ENCODE measurements at places on chromosomes 2 and 18. TPM values are rescaled to one million over a fixed set of nuclear protein-coding genes. Genes with fewer than 3 reads are reported as not detected.

GRCh38 chr2:112198780-112199179 lies 56.1 kb downstream of the ZC3H8 start:
- no peaks in the 10 kb centered on the region for H3K27me3 ChIP-seq
- DNase-seq = no peak
- no peak overlapping the region for H3K4me3 ChIP-seq

DNA sequence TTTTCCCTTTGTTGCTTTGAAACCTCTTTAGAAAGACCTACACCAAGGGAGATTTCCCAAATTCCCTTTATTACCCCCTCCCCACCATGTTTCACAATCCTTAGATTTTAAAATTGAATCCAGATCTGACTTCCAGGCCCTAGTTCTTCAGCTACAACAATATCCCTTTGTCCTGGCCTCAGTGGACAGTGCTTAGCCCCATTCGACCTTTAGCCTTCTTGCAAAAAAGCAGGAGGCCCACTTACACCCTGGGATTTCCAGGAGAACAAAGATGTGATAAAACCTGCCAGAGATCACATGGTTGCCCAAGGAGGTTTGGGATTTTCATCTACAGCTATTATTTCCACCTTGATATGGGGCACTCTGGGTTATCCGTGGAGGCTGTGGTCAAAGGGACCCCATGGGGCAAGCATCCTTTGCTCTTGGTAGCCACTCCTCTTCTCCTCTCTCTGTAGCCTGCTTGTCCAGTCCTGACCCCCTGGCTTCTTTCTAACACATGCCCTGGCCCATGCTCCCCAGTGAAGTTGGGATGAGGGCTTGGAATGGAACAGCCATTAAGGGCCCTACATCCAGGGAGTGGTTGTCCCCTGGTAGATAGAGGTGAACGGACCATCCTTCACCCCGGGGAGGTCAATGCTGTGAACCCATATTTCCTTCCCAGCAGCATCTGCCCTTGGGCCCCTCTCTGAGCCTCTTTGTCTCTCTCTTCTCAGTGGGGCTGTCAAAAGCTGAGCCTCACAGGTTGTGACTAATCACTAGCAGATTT lies 267.4 kb downstream of the DYSF start:
- no peak overlapping the region for H3K27ac ChIP-seq
- H3K36me3 ChIP-seq = no peaks in the 10 kb centered on the region
- no peaks in the 10 kb centered on the region for H3K4me1 ChIP-seq
- DNase-seq = no peak
- peaks cover 4% of the 10 kb centered on the region for H3K27me3 ChIP-seq

- H3K27ac ChIP-seq = no peak overlapping the region
- peaks cover 27% of the 10 kb centered on the region for H3K36me3 ChIP-seq
- H3K4me1 ChIP-seq = peaks cover 10% of the 10 kb centered on the region
- no peak overlapping the region for H3K4me3 ChIP-seq
- H3K27me3 ChIP-seq = no peaks in the 10 kb centered on the region
These were observed 11.4 kb downstream of the FLACC1 start for GRCh38 chr2:201345625-201346213.

Gene EVA1A
- total RNA-seq = not detected

Gene PHLPP1
- 8.9 TPM for total RNA-seq

- peaks cover 5% of the 10 kb centered on the region for H3K27me3 ChIP-seq
- H3K27ac ChIP-seq = no peak overlapping the region
- peaks cover 39% of the 10 kb centered on the region for H3K4me1 ChIP-seq
- H3K36me3 ChIP-seq = no peaks in the 10 kb centered on the region
- DNase-seq = no peak
These were observed 1.1 kb upstream of the DYM start for GRCh38 chr18:49461602-49461977.

DNA sequence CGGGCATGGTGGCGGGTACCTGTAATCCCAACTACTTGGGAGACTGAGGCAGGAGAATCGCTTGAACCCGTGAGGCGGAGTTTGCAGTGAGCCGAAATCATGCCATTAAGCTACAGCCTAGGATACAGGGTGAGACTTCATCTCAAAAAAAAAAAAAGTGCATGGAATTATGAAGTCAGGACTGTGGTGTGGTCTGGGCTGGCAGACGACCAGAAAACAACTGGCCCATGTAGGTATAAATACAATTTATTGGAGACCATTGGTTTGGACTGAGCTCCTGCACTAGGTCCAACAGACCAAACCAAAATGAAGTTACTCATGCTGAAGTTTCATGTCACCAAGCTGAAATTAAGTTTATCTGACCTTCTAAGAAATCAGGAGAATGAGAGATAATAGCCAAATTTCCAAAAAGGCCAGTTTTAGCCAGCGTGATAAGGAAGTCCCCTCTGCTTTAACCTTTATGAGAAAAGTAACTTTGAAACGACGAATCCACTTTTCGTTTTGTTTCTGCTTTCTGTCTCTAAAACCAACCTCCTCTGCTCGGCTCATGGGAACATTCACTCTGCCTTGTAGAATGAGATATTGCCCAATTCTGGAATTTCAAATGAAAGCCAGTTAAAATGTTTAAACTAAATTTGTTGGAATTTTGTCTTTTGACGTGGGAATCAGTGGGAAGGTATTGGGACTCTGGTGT lies 17.7 kb upstream of the RAB10 start:
- peaks cover 17% of the 10 kb centered on the region for H3K4me1 ChIP-seq
- no peak overlapping the region for H3K4me3 ChIP-seq
- H3K27ac ChIP-seq = no peak overlapping the region
- no peak for DNase-seq

Gene CD226
- total RNA-seq = 102 TPM

DNA sequence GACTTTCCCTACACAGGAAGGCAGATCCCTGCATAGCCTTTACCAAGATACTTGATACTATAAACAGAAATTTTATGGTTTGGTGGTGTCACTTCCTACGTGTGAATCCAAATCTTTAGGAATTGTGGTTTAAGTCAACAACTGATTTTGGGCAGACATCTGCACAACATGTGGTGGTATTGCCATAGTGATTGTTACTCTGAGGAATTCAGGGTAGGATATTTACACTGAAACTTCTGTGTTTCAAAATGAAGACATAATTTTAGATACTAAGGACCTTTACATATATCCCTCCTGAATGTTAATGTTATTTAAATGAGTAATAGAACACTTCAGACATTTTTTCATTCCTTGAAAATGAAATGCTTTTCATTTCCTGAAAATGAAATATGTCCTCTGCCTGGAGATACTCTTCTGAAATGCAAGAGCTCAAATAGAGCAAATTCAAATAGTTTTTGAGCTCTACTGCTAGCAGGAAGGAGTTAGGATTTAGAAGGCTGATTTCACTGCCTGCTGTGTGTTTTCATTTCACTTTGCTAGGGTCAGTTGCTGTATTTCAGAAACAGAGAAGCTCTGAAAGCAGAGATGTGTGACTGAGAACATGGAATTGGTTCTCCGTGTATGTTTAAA lies 77.2 kb downstream of the MDH1 start:
- no peaks in the 10 kb centered on the region for H3K36me3 ChIP-seq
- H3K27me3 ChIP-seq = peaks cover 37% of the 10 kb centered on the region
- H3K27ac ChIP-seq = no peak overlapping the region
- DNase-seq = no peak

GRCh38 chr2:181264001-181264400 lies 193.2 kb upstream of the ITGA4 start:
- H3K27me3 ChIP-seq = no peaks in the 10 kb centered on the region
- no peak for DNase-seq
- H3K4me3 ChIP-seq = no peak overlapping the region
- H3K36me3 ChIP-seq = peaks cover 27% of the 10 kb centered on the region
- no peak overlapping the region for H3K27ac ChIP-seq

- no peak overlapping the region for H3K4me3 ChIP-seq
- H3K36me3 ChIP-seq = no peaks in the 10 kb centered on the region
- H3K27me3 ChIP-seq = no peaks in the 10 kb centered on the region
- H3K4me1 ChIP-seq = no peaks in the 10 kb centered on the region
- DNase-seq = no peak
These were observed 958.7 kb downstream of the BCL11A start for GRCh38 chr2:59594671-59595222.

GRCh38 chr2:218009765-218010139 lies 7.0 kb upstream of the TNS1 start:
- peaks cover 39% of the 10 kb centered on the region for H3K27me3 ChIP-seq
- H3K4me3 ChIP-seq = no peak overlapping the region
- DNase-seq = no peak
- H3K4me1 ChIP-seq = peaks cover 6% of the 10 kb centered on the region
- H3K27ac ChIP-seq = no peak overlapping the region

GRCh38 chr2:30148850-30149249 lies 2.0 kb downstream of the YPEL5 start:
- no peak overlapping the region for H3K27ac ChIP-seq
- H3K36me3 ChIP-seq = peaks cover 25% of the 10 kb centered on the region
- peak overlapping the region; percentile 72 for H3K4me3 ChIP-seq
- H3K4me1 ChIP-seq = peaks cover 40% of the 10 kb centered on the region

DNA sequence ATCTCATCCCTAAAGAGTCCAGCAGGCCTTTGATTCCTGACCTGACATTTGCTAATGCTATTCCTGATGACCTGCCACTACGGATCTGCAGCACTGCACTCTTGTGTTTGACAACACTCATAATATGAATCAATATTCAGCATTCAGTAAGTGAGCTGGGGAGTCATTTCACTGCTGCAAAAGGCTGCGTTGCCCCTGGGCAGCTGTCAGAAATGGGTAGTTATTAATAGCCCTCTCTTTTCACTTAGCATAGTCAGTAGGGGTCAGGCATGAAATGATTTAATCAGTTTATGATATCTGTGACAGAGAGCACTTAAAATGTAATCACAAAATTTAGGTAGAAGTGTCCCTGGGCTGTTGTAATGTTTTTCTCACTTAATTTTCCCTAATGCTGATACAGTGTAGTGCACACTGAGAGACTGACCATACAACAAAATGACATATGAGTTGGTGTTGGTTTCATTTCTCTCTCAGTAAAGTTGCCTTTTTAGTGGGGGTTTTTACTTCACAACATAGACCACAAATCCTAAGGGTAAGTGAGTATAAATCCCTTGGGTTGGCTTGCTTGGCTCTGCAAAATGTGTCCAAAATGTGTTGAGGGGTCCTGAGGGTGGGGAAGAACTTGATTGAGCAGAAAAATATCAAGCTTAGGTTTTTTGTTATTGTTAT lies 184.8 kb downstream of the CAMKMT start:
- DNase-seq = no peak
- H3K36me3 ChIP-seq = no peaks in the 10 kb centered on the region
- no peaks in the 10 kb centered on the region for H3K27me3 ChIP-seq
- H3K4me3 ChIP-seq = no peak overlapping the region
- no peak overlapping the region for H3K27ac ChIP-seq

GRCh38 chr2:188235364-188235763 lies 56.3 kb upstream of the GULP1 start:
- no peak for DNase-seq
- no peak overlapping the region for H3K27ac ChIP-seq
- no peaks in the 10 kb centered on the region for H3K36me3 ChIP-seq
- H3K4me3 ChIP-seq = no peak overlapping the region

GRCh38 chr2:102080451-102081242 lies 61.9 kb upstream of the IL1R1 start:
- H3K27me3 ChIP-seq = no peaks in the 10 kb centered on the region
- H3K27ac ChIP-seq = no peak overlapping the region
- no peaks in the 10 kb centered on the region for H3K36me3 ChIP-seq
- peaks cover 38% of the 10 kb centered on the region for H3K4me1 ChIP-seq

DNA sequence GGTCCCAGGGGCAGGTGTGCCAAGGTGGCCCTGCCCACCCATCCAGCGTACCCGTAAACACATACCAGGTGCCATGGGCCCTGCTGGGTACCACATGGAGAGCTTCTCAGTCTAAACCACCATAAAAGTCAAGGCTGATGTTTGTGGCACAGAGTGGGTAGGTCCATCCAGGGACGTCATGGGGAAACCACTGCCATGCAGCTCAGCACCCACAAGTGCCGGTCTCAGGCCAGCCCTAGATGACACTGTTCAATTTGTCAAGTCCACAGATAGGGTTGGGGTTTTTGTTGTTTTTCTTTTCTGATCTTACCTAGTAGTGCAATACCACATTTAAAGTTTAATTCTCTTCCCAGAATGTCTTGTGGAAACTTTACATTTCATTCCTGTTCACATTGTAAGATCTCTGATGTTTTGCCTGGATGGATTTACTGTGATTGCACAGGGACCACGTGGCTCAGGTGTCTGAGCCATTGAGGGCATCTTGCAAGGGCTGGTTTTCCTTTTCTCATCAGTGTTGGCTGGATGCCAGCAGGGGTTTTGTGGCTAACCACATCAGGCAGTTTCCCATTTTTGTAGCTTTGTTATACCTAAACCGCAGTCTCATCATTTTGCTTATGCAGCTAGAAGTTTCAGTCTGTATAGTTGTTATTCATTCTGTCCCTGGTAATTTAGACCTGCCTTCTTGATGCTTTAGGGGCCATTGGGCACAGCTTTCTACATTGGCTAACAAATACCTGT lies 64.7 kb downstream of the STK25 start:
- peak; percentile 93 for DNase-seq
- peak overlapping the region; percentile 5 for H3K4me3 ChIP-seq
- H3K4me1 ChIP-seq = peaks cover 34% of the 10 kb centered on the region
- H3K27me3 ChIP-seq = peaks cover 32% of the 10 kb centered on the region

Gene MOB1A
- total RNA-seq = 188 TPM

DNA sequence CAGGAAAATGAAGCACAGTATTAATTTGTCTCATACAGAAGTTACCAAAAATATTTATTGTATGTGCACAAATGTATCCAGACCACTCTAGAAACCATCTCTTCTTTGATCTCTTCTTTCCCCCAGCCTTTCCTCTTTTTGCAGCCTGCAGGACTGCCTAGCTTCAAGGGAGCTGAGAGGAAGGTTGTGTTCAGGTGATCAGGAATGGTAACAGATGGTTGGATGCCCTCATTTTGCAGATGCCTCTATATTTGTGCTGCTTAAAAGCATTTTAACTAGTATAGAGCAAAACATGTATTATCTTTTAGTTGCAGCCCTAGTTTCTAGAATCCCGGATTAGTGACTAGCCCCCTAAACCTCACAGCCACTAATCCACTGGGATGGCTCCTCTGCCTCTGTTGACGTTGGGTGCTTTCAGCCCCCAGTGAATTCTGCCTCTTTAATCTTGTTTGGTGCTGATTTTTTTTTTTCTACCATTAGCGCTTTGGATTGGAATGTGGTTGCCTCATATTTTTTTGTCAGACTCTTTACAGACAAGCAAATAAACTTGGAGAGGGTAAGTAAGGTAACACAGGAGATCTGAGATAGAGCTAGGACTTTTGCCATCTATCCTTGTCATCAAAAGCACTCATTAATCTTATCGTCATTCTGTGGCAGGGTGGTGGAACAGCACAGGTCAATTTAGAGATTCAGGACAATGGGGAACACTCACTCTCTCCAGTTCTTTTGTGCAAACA lies 103.8 kb upstream of the NDUFV2 start:
- DNase-seq = no peak
- no peaks in the 10 kb centered on the region for H3K36me3 ChIP-seq
- H3K4me3 ChIP-seq = no peak overlapping the region

Gene EPHA4
- total RNA-seq = 11.7 TPM

DNA sequence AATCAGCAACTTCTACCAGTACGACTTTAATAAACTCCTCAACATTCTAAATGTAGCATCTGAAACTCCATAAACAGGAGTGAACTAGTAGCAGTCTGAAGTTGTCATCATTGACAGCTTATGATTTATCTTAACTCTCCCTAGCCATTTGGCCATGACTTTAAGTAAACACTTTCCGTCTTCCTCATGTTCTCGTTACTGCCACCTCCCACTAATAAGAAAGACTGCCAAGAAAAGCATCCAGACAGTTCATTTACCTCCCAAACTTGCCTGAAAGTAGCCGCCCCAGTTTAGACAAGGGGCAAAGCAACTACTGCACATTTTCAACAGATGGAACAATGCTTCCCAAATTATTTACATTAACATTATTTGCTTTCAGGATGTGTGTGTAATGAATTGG lies 287.5 kb downstream of the OSR1 start:
- H3K27ac ChIP-seq = no peak overlapping the region
- no peaks in the 10 kb centered on the region for H3K36me3 ChIP-seq
- no peak for DNase-seq

GRCh38 chr2:190748966-190749365 lies 100.1 kb downstream of the NAB1 start:
- H3K4me1 ChIP-seq = no peaks in the 10 kb centered on the region
- H3K27ac ChIP-seq = no peak overlapping the region
- H3K27me3 ChIP-seq = peaks cover 2% of the 10 kb centered on the region
- H3K4me3 ChIP-seq = no peak overlapping the region

Data from activated CD4-positive, alpha-beta memory T cell treated with anti-CD3 and anti-CD28 coated beads, Interleukin-2, amount 10 ng/mL, durations not matched to agents 7 days and 5 days (primary cell).